ENCODE measurements at places on chromosomes 1 and 21. TPM values are rescaled to one million over a fixed set of nuclear protein-coding genes. Genes with fewer than 3 reads are reported as not detected.

Gene DPT
- polyA plus RNA-seq = not detected

Gene SERINC2
- 16.4 TPM for polyA plus RNA-seq

Gene MYCL
- polyA plus RNA-seq = 36.3 TPM

Gene FPGT
- 6.4 TPM for polyA plus RNA-seq

Gene ESRRG
- 4.9 TPM for polyA plus RNA-seq

Gene GUCA2B
- polyA plus RNA-seq = not detected

Gene AK5
- 7.1 TPM for polyA plus RNA-seq

Gene TFF3
- polyA plus RNA-seq = not detected

Gene DDAH1
- 42.7 TPM for polyA plus RNA-seq

Gene LRRC8B
- 15.9 TPM for polyA plus RNA-seq

Gene EDN2
- polyA plus RNA-seq = not detected

Gene C1orf116
- not detected for polyA plus RNA-seq

Gene SLC44A3
- 0.28 TPM for polyA plus RNA-seq

Gene TSACC
- polyA plus RNA-seq = not detected

Gene SHISAL2A
- not detected for polyA plus RNA-seq

Gene CHRM3
- polyA plus RNA-seq = 0.16 TPM

Gene FCRL6
- polyA plus RNA-seq = not detected

Gene CD247
- polyA plus RNA-seq = 0.30 TPM

Gene TPTE
- not detected for polyA plus RNA-seq

Gene ALX3
- polyA plus RNA-seq = not detected

Gene GJA8
- not detected for polyA plus RNA-seq

Gene RPS8
- polyA plus RNA-seq = 2,015 TPM

Gene SLC45A3
- polyA plus RNA-seq = 0.53 TPM

Gene PTPN22
- polyA plus RNA-seq = 0.92 TPM

Gene TESK2
- 0.50 TPM for polyA plus RNA-seq

Gene ERI3
- 109 TPM for polyA plus RNA-seq

Data from neural cell (in vitro differentiated cells).